ENCODE measurements at places on chromosomes 4 and X. TPM values are rescaled to one million over a fixed set of nuclear protein-coding genes. Genes with fewer than 3 reads are reported as not detected.
A peak's percentile ranks its signal among the peaks of the same experiment; 100 is the strongest.

The TRIM2 gene
- 20.2 TPM for total RNA-seq

The NOX1 gene
- total RNA-seq, result not detected

The TCEAL7 gene
- not detected for total RNA-seq

DNA sequence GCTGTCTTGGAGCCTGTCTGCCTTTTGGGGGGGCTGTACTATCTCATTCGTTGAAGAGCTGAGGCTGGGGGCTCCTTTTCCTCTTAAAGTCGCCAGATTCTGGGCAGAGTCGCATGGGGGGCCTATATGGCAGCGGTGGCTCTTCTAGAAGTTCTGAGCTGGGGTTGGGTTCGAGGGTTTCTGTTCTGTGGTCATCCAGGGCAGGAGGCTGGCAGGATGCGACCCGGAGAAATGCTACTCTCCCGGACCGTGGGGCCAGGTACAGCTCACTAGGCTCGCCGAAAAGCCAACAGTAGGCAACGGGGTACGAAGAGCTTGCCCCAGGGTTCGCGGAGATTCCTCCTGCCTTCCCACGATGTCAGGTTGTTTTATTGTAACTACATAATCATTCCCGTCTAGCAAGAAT lies 1.9 kb upstream of the CITED1 start:
- peaks cover 10% of the 10 kb centered on the region for H3K4me1 ChIP-seq
- H3K4me3 ChIP-seq, result peak overlapping the region; percentile 71

DNA sequence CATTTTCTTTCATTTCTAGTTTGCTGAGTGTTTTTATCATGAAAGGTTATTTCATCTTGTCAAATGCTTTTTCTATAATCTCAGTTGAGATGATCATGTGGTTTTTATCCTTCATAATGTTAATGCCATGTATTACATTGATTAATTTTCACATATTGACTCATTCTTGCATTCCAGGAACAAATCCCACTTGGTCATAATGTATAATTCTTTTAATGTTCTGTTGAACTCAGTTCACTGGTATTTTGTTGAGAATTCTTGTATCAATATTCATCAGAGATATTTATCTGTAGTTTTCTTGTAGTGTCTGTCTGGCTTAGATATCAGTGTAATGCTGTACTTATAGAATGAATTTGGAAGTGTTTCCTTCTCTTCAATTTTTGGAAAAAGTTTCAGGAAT lies 16.7 kb upstream of the LHFPL1 start:
- DNase-seq, result no peak
- no peak overlapping the region for H3K4me3 ChIP-seq
- no peaks in the 10 kb centered on the region for H3K36me3 ChIP-seq

GRCh38 chr4:168291242-168291641 lies 27.3 kb downstream of the DDX60 start:
- H3K27ac ChIP-seq, result no peak overlapping the region
- no peak for DNase-seq
- H3K36me3 ChIP-seq, result no peaks in the 10 kb centered on the region
- H3K27me3 ChIP-seq, result no peaks in the 10 kb centered on the region
- H3K4me1 ChIP-seq, result no peaks in the 10 kb centered on the region

Measured in PC-3 (cell line).